NAMALWA (cell line): ENCODE measurements at places on chromosomes 3 and 15.

- DNase-seq: no peak
Measured at GRCh38 chr3:72633534-72633933, 214.7 kb downstream of the SHQ1 start.

- no peak for DNase-seq
Measured at GRCh38 chr15:93527374-93528050, 438.5 kb upstream of the RGMA start.

GRCh38 chr3:13376091-13376490 is 44.0 kb downstream of the NUP210 start:
- DNase-seq: no peak

DNA sequence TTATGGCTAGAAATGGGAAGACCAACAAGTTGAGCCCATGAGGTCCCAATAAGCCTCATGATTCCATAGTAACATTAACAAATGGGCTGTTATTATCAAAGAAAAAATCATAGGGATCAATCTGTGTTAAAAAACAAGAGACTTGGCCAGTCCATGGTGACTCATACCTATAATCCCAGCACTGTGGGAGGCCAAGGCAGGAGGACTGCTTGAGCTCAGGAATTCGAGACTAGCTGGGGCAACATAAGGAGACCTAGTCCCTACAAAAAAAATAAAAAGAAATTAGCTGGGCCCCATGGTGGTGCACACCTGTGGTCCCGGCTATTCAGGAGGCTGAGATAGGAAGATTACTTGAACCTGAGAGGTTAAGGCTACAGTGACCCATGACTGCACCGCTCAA is 124.8 kb downstream of the DMXL2 start:
- no peak for DNase-seq

DNA sequence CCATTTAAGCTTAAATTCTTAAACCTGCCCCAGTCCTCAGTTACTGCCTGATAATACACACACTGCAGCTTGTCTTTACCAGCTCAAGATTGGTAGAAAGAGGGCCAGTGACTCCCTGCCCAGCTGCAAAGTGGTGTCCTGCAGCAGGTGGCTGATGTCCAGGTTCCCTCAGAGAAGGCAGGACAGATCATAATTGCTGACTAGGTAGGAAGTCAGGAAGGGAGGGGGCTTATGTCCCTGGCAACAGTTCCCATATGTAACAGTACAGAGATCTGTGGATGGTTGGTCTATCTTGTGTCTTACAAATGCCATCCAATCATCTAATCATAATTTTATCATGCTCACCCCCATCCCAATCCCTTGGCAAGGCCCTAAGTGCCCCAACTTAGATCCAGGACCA is 492.1 kb upstream of the PPP2R3A start:
- no peak for DNase-seq

DNA sequence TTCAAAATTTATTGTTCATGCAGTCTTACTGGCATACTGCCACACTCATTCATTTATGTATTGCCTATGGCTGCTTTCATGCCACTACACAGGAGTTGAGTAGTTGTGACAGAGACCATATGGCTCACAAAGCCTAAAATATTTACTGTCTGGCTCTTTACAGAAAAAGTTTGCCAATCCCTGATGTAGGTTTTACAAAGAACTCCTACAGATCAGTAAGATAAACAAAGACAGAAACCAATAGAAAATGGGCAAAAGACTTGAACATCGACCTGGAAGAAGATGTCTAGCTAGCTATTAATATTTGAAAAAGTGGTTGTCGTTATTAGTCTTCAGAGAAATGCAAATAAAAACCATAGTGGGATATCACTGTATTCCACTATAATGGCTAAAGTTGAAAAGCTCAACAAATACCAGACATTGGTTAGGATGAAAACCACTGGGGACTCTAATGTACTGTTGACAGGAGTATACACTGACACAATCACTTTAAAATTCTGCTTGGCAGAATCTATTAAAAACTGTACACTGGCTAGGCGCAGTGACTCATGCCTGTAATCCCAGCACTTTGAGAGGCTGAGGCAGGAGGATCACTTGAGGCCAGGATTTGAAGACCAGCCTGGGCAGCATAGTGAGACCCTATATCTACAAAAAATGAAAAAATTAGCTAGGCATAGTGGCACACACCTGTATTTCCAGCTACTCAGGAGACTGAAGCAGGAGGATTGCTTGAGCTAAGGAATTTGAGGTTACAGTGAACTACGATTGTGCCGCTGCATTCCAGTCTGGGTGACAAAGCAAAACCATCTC is 87.7 kb downstream of the NEO1 start:
- DNase-seq: no peak

- DNase-seq: peak; percentile 41
Measured at GRCh38 chr3:10370429-10370828, 49.5 kb upstream of the SEC13 start.

DNA sequence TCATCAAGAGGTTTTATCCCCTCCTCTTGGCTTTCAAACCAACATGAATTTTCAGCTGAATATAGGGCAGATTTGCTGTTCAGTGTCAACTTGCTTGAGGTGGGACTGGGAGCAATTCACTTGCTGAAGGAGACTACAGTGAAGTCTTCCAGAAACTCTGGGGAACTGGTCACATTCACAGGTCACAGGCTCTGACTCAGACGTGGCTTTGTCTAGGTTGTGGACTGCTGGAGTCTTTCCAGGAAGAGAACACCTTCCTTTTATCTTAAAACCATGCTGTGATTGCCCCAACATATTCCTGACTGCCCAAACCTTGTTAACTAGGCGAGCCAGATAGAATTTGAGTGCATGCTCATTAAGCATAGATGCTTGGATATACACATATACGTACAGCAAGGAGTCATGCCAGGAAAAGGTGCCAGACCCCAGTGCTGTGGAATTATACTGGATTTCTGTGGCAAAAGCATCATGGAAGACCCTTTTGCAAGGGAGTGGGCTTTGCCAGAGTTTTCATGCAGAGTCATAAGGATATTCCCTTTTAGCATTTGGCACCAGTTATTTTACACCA is 399.1 kb upstream of the TBL1XR1 start:
- DNase-seq: no peak

DNA sequence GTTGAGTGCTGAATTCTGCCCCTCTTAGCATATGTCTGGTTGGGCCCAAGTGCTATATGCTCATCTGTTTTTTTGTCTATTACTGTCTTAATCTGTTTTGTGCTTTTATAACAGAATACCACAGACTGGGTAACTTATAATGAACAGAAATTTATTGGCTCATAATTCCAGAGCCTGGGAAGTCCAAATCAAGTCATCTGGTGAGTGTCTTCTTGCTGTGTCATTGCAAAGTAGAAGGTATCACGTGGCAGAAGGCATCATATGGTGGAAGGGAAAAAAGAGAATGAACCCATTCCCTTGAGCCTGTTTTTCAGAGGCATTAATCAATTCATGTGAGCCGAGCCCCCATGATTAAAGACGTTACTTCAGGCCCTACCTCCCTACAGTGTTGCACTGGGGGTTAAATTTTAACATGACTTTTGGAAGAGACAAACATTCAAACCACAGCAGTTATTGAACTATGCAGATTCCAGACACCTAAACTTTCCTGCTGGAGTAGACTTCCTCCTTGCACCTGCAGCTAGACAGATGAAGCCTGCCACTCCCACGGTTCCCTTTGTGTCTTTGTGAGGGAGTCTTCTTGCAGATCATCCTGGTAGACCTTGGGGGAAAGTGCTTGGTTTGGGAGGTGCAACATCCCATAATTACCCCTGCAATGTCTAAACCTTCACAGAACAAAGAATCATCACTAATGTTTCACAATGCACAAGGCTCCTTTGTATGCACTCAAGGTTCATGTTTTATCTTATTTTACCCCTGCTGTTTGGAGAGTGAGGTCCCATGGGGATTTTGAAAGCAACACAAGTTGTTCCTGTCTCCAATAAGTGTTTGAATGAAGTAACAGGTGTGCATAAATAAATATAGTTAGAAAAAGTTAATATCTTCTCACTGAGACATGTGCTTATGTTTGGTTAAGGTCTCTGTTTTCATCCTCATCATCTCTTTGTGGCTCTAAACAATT is 64.7 kb upstream of the XCR1 start:
- DNase-seq: peak; percentile 43

- no peak for DNase-seq
Measured at GRCh38 chr15:87123676-87124382, 1044.2 kb downstream of the AGBL1 start.

- no peak for DNase-seq
Measured at GRCh38 chr3:4956738-4957137, 22.5 kb upstream of the BHLHE40 start.

DNA sequence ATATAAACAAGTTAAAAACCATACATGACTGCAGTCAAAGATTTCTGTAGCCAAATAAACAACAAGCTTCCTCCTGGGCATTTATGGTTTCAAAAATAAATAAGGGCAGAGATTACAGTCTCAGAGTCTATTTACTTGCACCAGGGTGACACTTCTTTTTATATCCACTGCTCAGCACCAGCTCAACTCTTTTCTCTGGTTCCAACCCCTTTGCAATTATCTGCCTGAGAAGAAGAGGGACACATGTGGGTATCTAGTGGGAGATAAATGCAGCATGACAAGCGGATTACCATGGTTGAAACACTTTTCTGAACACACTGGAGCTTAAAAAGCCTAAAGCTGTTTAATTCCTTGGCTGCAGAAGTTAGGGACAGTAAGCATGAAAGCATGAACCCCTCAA is 311.5 kb downstream of the CNTN3 start:
- DNase-seq: no peak

DNA sequence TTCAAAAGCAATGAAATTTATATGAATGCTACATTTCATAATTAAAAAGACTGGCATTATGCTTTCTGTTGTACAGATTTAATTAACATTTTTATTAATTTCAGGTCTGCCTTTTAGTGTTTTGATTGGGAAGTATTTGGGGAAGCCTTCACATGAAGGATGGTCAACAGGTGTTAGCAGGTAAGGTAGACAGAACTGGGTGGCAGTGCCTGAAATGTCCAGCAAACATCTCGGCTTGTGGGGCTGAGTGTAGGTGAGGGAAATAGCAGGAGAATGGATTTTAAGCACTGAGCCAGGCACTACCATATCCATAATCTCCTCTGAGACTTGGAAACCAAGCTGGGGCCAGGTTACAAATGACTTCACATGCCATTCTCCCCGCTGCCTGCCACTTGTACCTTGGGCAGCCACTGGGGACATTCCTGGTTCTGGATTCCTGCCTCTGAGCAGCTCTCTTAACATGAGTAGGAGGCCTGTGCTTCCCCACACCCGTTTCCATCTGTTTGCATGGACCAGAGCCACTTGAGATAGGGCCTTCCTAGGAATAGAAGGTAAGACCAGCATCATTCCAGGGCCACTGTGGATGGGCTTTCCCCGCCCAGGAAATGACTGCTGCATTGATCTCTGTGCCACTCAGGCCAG is 125.9 kb upstream of the HES1 start:
- no peak for DNase-seq

DNA sequence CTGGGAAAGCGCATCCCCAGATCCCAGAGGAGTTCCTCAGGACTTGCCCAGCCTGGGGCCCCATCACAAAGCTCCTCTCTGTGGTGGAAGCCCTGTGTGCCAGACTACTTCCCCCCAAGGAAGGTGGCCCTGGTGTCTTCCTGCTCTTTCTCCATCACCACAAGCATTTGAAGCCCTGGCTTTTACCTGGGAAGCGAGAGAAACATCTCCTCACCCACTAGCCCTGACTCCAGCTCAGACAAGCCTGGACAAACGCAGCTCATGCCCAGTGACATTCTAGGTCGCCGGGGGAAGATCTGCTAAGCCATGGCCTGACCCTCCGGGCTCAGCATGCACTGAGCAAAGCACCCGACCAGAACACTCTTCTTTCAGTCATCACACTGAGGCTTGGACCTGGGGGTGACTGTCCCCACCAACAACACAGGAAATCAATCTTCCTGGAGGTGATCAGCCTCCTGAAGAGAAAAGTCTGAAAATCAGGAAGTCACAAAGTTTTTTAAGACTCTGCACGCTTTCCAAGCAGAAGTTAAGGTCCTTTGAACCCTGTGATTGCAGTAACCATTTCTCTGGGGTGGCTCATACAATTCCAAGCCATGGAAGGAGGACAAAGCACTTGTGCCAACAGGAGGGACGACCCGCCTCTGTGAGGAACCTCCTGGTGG is 40.8 kb downstream of the KLHL25 start:
- no peak for DNase-seq

DNA sequence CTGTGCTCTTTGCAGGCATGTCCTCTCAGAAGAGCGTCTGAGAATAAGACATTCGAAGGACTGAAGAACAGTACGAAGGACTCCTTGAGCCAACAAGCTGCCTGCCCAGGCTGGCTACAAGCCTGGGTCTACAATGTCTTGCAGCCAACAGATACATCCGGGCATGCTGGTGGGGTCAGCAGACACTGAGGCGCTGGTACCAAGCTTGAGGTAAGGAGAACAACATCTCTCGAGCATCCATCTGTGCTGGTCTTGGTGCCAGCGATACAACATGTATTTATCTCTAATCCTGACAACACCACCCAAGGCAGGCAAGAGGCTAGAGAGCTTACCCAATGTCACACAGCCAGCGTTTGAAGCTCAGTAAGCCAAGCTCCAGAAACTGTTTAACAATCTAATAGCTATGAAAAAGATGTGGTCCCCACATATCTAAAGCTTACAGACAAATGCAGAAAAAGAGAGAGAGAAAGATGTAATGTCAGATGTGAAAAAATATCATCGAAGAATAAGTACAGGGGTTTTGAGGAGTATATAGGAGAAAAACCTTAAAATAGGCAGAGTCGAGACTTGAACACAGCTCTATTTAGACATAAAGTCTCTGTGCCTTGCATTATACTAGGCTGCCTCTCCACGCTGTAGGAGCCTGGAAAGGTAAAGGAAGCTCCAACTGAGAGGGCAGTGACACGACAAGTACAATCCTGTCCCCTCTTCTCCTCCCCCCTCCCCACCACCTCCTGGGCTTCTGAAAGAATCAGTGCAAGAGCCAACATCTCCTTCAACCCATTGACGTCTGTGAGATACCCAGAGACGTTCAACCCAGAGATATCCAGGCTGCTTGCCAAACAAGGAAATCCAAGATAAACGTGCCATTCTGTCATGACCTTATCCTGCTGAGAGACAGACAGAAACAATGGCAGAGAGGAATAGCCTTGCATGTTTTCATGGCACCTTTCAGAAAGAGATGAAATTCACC is 39.4 kb downstream of the WWTR1 start:
- no peak for DNase-seq

DNA sequence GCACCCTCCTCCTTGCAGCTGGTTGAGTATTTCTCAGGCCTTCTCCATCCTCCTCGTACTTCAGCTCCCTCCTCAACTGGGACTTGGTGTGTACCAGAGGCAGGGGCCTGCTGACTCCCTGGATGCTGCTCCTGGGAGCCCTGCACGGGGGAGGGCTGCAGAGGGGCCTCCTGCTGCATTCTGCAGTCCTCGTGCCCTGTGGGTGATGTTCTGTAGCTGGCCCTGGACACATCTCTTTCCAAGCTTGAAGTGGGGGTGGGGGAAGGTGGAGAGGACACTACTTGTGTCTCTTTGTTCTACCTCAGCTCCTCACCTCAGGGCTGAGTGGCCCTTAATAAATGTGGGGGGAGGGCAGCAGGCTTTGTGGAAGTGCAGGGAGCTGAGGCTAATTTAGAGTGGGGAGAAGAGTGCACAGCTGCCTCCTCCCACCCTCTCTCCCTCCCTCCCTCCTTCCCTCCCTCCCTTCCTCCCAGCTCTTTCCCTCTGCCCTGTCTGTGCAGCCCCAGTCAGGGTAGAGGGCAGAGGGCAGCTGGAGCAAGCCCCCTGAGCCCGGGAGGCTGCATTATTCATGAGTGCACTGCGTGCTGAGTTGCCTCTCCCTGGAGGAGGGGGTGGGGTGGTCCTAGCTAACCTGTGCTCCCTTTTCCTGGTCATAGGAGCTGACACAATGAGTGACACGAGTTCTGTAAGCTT is 3.7 kb upstream of the GRM2 start:
- no peak for DNase-seq

- DNase-seq: peak; percentile 68
Measured at GRCh38 chr3:98573181-98573728, 20.2 kb downstream of the CPOX start.

GRCh38 chr3:16647668-16648067 is 42.4 kb upstream of the DAZL start:
- no peak for DNase-seq
